HCT116 (cell line): ENCODE measurements at places on chromosomes 5 and 9. TPM values are rescaled to one million over a fixed set of nuclear protein-coding genes. Genes with fewer than 3 reads are reported as not detected.

DDX4 gene
- not detected for total RNA-seq

VCAN gene
- 49.9 TPM for total RNA-seq

FBP2 gene
- total RNA-seq, result not detected

DNA sequence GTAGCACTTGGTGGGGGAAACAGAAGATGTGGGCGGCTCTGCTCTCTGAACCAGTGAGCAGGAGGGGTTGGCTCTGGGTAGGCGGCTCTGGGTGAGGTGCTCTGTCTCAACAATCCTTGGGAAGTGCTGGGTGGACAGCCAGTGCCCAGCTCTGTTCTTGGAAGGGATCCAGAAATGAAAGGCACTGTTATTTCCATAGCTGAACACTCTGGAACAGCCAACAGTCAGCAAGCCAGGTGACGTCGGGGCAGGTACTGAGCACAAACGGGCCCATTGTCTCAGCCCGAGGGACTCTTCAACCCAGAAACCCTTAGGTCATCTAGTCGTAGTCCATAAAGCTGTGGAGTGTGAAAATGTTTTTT is 36.3 kb downstream of the OLFM1 start:
- DNase-seq, result no peak

GRCh38 chr9:81072758-81073157 is 616.6 kb downstream of the TLE1 start:
- no peak for DNase-seq

GRCh38 chr5:113354055-113354454 is 80.7 kb downstream of the TSSK1B start:
- no peak for DNase-seq

DNA sequence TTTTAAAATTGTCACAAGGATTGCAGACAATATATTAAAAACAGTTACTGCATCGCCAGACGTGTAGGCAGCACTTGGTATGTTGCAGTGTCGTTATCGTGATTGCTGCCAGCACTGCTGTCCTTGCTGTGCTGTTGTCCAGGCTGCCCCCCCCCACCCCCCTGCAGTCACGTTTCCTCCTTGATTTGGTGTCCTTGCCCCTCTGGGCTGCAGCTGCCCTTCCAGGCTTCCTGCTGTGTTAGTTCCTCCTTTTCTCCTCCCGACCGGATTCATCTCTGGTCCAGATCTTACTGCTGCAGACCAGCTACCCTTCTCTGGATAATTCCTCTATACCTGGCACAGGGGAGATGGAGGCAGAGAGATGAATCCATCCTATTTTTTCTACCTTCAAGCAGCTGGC is 298.9 kb downstream of the TRIM32 start:
- DNase-seq, result no peak
